ENCODE measurements at places on chromosomes 11 and 22.

- no peak for DNase-seq
These were observed 50.7 kb downstream of the TP53I11 start for GRCh38 chr11:44899959-44900358.

DNA sequence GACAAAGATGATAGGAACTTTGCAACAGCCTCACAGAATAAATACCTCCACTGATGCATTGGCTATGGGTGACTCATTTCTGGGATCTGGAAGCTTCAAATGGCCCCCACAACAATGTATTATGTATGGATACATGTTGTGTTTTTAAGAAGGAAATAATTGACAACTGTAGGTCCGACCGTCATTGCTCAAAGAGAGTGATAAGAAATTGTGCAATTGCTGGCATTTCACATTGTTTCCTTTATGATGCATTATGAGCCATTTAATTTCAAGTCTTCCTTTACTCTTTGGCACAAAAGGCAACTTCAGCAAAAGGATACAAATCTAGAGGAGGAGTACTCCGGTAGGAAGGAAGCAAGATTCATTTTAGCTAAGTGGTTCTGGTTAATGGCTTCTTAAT lies 2.0 kb downstream of the ANO3 start:
- no peak for DNase-seq

- no peak for DNase-seq
These were observed 493.3 kb upstream of the CCDC179 start for GRCh38 chr11:23353611-23354010.

- DNase-seq = no peak
These were observed 23.0 kb downstream of the YDJC start for GRCh38 chr22:21606775-21607174.

GRCh38 chr11:19592842-19593241 lies 119.8 kb upstream of the NAV2 start:
- no peak for DNase-seq

- DNase-seq = no peak
These were observed 4.0 kb downstream of the SYN3 start for GRCh38 chr22:33054001-33054675.

DNA sequence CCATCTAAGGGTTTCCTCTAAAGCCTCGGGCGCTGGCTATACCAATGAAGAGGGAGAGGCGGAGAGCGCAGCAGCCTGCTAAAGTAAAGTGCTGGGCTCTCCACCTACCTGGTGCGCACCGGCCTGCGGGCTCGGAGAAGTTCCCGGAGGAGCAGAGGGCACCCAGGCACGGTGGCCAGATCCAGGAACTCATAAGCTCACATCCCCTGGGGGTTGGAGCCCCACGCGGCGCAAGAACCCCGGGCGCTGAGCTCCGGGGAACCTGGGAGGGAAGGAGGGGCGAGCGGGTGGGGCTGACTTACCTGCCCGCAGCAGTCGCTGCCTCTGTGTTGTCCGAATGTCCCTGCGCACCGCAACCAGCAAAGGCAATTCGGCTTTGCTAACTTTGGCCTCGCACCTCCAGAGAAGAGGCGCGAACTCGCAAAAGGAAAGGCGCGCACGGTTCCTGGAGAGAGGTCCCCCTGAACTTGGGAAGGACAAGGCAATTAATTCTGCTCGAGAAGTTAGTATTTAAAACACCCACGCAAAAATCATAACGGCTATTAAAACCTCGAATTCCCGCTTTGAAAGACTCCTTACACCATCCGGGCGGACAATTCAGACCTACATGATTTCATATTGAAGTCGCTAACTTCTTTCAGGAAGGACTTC lies 127.6 kb upstream of the C11orf58 start:
- DNase-seq = no peak

GRCh38 chr11:66548774-66549630 lies 2.3 kb downstream of the ACTN3 start:
- DNase-seq = no peak

- DNase-seq = no peak
These were observed 58.4 kb downstream of the NTM start for GRCh38 chr11:131428853-131429252.

DNA sequence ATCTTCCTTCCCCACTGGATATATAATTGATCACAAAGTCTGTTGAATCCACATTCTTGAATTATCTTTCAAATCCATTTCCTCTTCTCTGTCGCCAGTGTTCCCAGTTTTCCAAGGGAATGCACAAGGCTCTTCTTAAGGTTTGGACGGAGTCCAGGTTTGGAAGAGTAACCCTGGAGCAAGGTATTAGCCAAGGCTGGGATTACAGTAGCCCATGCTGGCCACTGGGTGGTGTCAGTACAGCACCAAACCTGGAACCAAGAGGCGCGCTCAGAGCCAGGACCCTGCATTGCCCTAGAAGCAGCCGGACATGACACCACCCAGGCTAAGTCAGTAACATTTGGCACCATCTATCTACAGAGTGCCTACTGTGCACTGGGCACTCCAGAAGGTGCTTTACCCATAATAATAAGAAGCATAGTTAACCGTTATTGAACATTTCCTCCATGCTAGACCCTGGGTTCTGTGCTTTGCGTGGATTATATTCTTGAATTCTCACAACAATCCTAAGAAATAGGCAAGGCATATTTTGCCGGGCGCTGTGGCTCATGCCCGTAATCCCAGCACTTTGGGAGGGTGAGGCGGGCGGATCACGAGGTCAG lies 48.0 kb upstream of the CLPB start:
- DNase-seq = peak; percentile 7

DNA sequence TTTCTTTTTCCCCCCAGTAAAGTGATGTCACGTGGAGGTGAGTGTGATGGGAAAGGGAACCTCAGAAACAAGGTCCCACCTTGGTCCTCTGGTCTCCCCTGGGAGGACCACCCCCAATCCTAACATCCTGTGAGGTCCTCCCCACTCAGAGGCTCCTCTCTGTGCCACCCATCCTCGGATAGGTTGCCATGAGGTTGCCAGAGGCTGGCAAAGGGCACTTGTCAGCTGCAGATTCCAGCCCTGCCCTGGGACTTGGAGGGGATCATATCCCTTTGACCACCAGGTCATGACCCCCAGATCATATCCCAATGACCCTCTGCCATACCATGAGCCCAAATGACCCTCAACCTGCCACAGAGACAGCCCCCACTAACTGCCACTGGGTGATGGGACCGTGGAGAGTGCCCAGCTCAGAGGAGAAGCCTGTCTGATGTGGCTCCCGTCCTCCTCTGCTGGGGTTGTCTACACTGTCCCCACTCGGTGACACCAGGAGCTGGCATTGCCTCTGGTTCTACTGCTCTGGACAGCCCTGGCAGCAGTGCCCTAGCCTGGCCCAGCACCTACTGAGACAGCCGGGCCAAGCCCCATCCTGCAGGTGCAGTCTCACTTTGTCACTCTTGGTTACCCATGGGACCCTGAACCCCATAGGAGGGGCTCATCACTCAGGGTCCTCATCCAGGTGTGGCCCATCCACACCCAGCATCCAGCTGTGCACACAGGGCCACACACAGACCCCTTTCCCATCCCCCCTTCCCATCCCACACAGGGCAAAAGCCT lies 90.2 kb upstream of the KCNQ1OT1 start:
- no peak for DNase-seq

- DNase-seq = no peak
These were observed 2.2 kb downstream of the MCHR1 start for GRCh38 chr22:40681451-40681850.

GRCh38 chr11:8728563-8728962 lies 46.0 kb downstream of the RPL27A start:
- no peak for DNase-seq

- no peak for DNase-seq
These were observed 76.0 kb upstream of the SORL1 start for GRCh38 chr11:121376130-121376529.

- no peak for DNase-seq
These were observed 1315.2 kb downstream of the TBC1D22A start for GRCh38 chr22:48077699-48078098.

DNA sequence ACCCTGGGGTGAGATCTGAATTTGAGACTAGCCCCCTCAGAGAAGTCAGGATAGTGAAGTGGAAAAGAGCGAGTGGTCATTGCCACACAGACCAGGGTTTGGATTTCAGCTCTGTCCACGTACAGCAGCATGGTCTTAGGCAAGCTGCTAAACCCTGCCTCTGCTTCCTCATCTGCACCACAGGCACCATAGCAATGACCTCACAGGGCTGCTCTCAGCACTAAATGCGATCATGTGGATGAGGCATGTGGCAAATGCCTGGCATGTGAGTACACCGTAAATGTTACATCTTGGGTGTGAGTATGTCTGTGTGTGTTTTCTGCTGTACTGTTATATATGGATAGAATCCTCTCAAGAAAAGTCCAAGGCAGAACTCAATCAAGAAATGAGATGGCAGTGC lies 15.8 kb downstream of the NAV2 start:
- DNase-seq = no peak

- no peak for DNase-seq
These were observed 17.3 kb upstream of the RAPSN start for GRCh38 chr11:47466201-47466600.

GRCh38 chr11:114077482-114078305 lies 18.2 kb downstream of the ZBTB16 start:
- DNase-seq = no peak

DNA sequence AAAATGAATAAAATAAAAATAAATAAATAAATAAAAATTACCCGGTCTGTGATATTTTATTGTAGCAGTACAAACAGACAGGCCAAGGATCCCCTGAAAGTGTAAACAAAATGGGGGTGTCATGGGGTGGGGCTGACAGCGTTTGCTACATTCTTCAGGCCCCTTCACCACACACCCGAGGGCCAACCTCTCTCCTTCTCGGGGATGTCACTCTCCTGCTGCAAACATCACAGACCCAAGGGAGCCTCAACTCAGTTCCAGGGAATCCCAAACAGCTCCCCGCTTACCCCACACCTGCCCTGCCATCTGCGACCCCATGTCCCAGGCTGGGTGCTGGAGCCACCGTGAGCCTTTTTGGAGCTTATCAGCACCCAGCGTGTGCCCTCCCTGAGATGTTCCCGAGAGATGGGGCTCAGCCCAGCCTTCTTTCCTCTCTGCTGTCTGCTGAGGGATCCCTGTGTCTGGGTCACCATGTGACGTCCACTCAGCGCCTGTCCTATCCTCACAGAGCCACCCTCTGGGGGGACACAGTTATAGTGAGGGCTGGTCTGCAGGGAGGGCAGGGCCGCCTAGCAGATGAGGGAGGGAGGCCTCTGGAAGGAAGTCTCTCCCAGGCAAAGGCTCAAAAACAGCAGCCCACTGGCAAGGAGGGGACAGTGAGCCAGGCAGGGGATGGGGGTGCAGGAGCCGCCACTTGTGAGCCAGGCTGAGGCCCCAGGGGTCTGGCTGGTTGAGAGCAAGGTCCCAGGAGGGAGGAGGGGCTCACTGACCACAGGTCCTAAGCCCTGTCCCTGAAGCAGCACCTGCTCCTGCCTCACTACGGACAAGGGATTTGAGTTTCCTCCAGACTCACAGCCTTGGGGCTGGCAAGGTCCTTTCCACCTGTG lies 1041.6 kb downstream of the BRD1 start:
- no peak for DNase-seq

- DNase-seq = no peak
These were observed 60.5 kb downstream of the CWC15 start for GRCh38 chr11:94912806-94913205.

DNA sequence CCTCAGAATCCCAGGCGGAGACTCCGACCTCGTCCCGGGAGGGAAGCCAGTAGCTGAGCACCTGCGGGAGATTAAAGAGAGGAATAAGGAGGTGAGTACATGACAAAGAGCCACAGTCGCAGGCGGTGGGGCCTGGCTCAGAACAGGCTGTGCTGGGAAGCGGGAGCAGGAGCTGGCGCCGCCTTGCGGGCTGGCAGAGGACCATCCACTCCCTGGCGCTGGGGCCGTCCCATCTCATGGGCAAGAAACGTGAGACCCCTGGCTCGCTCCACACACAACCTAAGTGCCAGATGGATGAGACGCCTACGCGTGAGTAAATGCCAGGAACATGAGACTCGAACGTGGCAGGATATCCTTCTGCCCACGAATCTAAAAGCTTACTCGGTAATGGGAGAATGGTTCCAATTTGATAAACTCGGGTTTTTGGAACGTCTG lies 6.3 kb downstream of the CEND1 start:
- DNase-seq = no peak

- DNase-seq = no peak
These were observed 492.6 kb upstream of the CADM1 start for GRCh38 chr11:115996808-115997188.

DNA sequence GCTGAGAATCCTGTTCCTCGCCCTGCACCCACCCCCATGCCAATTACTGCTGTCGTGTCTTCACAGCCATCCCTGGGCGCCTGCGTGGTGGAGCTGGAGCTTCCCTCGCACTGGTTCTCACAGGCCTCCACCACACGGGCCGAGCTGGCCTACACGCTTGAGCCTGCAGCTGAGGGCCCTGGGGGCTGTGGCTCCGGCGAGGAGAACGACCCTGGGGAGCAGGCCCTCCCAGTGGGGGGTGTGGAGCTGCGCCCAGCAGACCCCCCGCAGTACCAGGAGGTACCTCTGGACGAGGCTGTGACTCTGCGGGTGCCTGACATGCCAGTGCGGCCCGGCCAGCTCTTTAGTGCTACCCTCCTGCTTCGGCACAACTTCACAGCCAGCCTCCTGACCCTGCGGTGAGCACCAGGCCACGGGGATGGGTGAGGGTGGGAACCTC lies 4.3 kb downstream of the TMEM132A start:
- DNase-seq = no peak

DNA sequence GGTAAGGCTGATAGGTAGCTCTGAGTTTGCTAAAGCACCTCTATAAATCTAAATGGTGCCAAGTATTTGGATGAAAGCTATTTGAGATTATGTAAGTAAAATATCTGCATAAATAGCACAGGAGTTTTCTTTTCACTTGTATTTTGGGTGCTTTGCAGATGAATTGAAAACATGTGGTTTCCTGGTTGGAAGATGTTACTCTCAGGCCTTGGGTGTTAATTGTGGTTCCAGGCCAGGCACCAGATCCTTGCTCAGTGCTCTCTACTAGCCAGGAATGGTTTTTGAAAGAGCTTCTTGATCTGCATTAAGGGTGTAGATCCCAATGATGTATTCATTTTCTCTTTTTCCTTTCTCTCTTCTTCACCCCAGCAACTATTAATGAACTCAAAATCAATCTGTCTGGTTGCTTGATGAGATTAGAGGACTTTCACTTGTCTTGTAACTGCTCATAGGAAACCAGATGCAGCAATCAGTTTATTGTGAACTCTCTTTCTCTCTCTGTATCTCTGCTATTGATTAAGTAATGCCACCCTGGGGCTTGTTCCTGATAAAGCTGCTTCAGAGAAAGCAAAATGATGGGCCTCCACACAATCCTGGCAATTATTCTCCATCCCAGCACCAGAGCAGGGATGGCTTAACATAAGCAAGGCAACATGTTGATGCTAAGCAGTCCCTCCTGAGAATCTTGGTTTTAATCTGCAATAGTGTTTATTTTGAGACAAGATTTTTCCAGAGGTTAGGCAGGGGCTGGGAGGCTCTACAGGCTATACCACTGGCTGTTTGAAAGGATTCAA lies 147.0 kb upstream of the NTM start:
- no peak for DNase-seq

Measured in NCI-H2081 treated with DMSO at 0.1 percent for 48 hours (cell line).